Right lobe of liver (tissue), 6 donors: ENCODE measurements at places on chromosomes 2 and 18.

- no peak for DNase-seq
- H3K36me3 ChIP-seq, result no peaks in the 10 kb centered on the region
- H3K4me1 ChIP-seq, result no peaks in the 10 kb centered on the region
- peak overlapping the region; percentile 7 for H3K27ac ChIP-seq
- no peak overlapping the region for H3K4me3 ChIP-seq
- no peaks in the 10 kb centered on the region for H3K27me3 ChIP-seq
Observed at GRCh38 chr2:68762100-68762499, 27.5 kb downstream of the ARHGAP25 start.

- no peaks in the 10 kb centered on the region for H3K27me3 ChIP-seq
- H3K4me1 ChIP-seq, result no peaks in the 10 kb centered on the region
- H3K36me3 ChIP-seq, result no peaks in the 10 kb centered on the region
- no peak overlapping the region for H3K27ac ChIP-seq
- DNase-seq, result no peak
Observed at GRCh38 chr2:171807119-171807518, 86.9 kb downstream of the SLC25A12 start.

DNA sequence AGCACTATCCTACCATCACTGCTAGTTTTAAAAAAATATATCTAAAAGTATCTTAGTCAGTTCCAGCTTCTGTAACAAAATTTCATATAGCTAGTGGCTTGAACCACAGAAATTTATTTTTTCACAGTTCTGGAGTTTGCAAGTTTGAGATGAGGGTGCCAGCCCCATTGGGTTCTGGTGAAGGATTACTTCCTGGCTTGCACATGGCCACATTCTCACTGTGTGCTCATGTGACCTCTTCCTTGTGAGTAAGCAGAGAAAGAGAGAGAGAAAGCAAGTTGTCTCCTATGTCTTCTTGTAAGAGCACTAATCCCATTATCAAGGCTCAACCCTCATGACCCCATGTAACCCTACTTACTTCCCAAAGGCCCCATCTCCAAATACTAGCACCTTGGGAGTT lies 158.9 kb downstream of the DOK6 start:
- H3K4me3 ChIP-seq, result no peak overlapping the region
- no peak for DNase-seq
- no peaks in the 10 kb centered on the region for H3K36me3 ChIP-seq
- no peak overlapping the region for H3K27ac ChIP-seq
- H3K4me1 ChIP-seq, result no peaks in the 10 kb centered on the region
- no peaks in the 10 kb centered on the region for H3K27me3 ChIP-seq

DNA sequence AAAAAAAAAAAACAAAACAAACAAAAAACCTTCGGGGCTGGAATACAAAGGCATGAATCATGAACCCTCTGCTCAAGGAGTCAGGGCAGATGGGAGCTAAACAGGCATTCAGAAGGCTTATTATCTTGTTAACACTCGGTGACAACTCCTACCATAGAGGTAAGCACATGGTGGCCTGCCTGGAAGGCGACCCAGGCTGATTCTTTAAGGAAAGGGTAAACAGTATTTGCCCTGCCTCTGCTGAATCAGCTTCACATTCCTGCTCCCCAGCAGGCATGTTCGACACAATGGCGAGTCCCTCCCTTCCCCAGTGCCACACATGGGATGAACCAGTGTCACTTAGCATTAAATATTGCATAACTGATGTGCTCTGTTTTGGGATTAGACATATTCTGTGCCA lies 191.9 kb downstream of the ARL4C start:
- no peaks in the 10 kb centered on the region for H3K27me3 ChIP-seq
- DNase-seq, result no peak
- no peak overlapping the region for H3K4me3 ChIP-seq
- no peaks in the 10 kb centered on the region for H3K36me3 ChIP-seq
- H3K27ac ChIP-seq, result no peak overlapping the region
- H3K4me1 ChIP-seq, result no peaks in the 10 kb centered on the region

DNA sequence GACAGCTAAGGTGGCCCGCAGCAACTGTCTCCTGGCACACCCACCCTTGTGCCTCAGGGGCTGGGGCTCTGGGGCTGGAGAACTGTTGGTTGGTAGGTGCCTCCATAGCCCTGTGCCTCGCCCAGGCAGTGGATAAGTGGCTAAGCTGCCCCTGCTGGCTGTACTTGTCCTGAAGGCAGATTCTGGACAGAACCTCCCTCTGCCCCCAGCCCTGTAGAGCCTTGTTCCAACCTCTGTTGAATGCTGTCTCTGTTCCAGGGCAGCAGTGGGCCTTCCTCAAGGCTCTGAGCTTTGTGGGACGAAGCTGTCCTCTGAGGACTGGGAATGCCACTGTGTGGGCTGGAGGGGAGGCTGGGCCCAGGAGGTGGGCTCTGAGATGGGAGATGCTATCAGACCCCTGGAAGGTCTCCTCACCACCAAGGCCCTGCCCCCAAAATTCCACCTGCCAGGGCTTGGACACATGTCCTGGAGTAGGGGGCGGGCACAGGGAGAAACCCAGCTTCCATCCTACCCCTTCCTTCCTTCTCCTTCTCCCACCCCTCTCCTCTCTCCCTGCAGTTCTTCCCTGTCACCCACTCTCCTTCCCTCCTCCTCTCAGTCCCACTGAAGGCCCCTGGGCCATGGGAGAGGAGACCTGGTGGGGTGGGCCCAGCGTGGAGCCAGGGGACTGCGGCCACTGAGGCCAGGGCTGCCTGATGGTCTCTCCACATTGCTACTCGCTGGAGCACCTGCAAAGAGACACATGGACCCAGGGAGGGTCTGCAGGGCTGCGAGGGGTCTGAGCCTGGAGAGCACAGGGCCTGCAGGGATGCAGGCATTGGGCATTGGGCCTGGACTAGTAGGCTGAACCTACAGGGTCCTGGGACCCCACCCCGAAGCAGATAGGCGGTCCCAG lies 1.7 kb upstream of the PDCD1 start:
- peak overlapping the region; percentile 33 for H3K27ac ChIP-seq
- no peaks in the 10 kb centered on the region for H3K27me3 ChIP-seq
- H3K4me1 ChIP-seq, result no peaks in the 10 kb centered on the region
- H3K4me3 ChIP-seq, result no peak overlapping the region

GRCh38 chr2:164079258-164079657 lies 343.4 kb upstream of the FIGN start:
- H3K4me1 ChIP-seq, result no peaks in the 10 kb centered on the region
- H3K27me3 ChIP-seq, result no peaks in the 10 kb centered on the region
- no peak for DNase-seq
- H3K27ac ChIP-seq, result no peak overlapping the region
- H3K36me3 ChIP-seq, result no peaks in the 10 kb centered on the region

- H3K36me3 ChIP-seq, result no peaks in the 10 kb centered on the region
- H3K27ac ChIP-seq, result peak overlapping the region; percentile 55
- H3K4me3 ChIP-seq, result no peak overlapping the region
- H3K4me1 ChIP-seq, result no peaks in the 10 kb centered on the region
Observed at GRCh38 chr2:96533292-96534073, 3.1 kb upstream of the ARID5A start.

- no peak overlapping the region for H3K4me3 ChIP-seq
- peaks cover 6% of the 10 kb centered on the region for H3K36me3 ChIP-seq
- H3K27ac ChIP-seq, result no peak overlapping the region
- DNase-seq, result no peak
- H3K4me1 ChIP-seq, result no peaks in the 10 kb centered on the region
Observed at GRCh38 chr2:148770047-148770446, 105.0 kb upstream of the KIF5C start.

DNA sequence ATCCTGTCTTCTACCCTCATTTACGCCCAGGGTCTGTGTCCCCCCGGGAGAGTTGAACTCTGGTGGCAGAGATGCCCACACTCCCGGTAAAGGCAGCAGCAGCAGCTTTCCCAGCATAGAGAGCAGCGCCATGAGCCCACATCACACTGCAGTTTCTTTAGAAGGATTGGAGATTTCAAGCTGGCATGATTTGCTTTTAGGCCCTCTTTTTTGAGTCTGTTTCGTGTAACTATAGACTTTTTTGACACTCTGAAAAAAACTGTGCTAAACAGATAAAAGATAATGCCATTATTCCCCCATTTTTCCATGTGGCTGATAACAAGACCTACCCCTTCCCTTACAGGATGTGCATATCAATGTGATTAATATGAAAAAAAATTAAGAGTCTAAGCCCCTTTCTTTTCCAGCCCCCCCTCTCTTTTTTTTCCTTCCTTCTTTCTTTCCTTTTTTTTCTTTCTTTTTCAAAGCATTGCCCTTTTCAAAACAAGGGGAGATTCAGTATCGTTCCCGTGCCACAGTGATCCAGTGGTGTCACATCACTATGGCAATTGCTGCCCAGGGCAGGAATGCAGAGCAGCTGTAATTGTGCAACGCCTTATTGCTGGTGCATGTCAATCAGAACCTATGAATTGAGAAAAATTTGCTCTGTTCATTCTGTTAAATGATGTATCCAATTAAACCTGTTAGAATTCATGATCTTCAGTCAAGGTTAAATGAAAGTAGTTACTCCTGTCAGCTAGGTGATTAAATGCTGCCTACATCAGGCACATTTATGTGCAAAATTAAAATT lies 104.5 kb downstream of the CDCA7 start:
- H3K4me1 ChIP-seq, result no peaks in the 10 kb centered on the region
- H3K4me3 ChIP-seq, result no peak overlapping the region
- no peaks in the 10 kb centered on the region for H3K27me3 ChIP-seq
- no peak for DNase-seq
- no peaks in the 10 kb centered on the region for H3K36me3 ChIP-seq
- H3K27ac ChIP-seq, result no peak overlapping the region

DNA sequence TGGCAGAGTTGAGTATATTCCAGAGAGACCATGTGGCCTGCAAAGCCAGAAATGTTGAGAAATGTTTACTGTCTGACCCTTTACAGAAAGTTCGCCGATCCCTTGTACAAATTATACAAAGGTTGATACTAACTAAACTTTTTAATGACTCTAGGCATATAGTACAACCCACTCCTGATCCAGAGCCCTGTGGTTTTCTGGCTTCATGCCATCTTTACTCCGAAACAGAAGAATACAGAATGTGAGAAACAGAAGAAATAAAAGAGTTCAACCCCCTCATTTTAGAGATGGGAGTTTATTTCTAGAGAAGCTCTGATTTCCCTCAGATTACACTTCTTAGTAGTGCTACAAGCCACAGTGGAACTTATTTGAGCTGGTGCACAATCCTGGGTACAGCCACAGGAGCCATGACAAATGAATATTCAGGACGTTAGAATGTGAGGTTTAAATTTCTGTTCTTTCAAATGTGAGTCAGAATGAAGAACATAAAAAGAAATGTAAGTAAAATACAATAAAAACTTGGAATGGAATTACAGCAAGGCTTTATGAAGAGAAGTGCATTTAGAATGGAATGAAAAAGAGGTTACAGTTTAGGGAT lies 38.0 kb upstream of the SMCHD1 start:
- no peak overlapping the region for H3K4me3 ChIP-seq
- no peaks in the 10 kb centered on the region for H3K4me1 ChIP-seq
- H3K36me3 ChIP-seq, result no peaks in the 10 kb centered on the region
- H3K27me3 ChIP-seq, result no peaks in the 10 kb centered on the region

GRCh38 chr2:39706945-39707344 lies 41.2 kb downstream of the TMEM178A start:
- DNase-seq, result no peak
- no peaks in the 10 kb centered on the region for H3K36me3 ChIP-seq
- H3K4me3 ChIP-seq, result no peak overlapping the region
- H3K27me3 ChIP-seq, result no peaks in the 10 kb centered on the region
- H3K27ac ChIP-seq, result no peak overlapping the region

DNA sequence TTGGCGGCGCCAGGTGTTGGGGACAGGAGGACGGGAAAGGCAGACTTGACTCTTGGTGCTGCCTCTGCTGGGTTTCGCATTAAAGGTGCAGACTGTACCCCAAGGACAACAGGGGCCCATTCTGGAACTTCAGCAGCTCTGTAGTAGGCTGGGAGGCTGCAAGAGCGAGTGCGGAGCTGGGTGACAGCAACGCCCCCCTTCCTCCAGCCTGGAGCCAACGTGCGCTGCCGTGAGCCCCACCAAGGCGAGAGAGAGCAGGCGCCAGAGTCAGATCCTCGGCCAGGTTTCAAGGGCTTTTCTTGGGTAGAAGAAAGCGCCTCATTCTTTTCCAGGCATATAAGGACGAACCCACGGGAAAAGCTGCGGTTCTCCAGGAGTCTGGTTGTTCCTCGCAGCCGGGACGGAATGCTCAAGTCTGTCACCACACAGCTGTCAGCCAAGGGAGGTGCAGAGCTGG lies 1.9 kb downstream of the DOK6 start:
- H3K4me3 ChIP-seq, result peak overlapping the region; percentile 53
- H3K36me3 ChIP-seq, result no peaks in the 10 kb centered on the region
- H3K27me3 ChIP-seq, result no peaks in the 10 kb centered on the region
- no peak for DNase-seq

DNA sequence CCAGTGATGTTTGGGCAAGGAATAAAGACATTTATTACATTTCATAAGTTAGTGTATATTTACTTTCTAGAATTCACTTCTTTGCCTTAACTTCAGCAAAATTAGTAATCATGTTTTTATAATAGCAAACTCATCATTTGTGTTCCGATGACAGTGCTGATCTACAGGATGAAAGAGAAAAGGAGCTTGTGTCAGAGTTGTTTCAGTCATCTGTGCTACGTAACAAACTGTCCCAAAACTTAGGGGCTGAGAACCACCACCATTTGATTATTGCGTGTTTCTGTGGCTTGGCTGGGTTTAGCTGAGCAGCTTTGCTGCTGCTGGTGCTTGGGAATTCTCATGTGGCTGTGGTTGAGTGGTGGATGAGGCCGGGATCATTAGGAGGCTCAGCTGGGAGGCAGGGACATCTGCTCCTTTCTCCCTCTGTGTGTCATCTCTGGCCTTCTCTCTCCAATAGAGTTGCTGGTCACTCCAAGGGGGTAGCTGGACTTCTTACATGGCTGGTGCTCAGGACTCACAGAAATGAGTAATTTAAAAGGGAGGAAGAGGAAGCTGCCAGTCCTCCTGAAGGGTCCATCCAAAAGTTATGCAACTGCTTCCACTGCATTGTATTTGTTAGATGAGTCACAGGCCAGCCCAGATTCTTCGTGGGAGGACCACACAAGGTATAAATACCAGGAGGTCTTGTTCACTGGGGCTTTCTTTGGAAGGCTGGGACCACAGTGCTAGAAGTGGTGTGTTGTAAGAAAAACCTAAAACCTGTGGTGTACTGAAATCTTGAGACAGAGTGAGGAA lies 43.4 kb upstream of the HAAO start:
- no peaks in the 10 kb centered on the region for H3K4me1 ChIP-seq
- H3K27me3 ChIP-seq, result no peaks in the 10 kb centered on the region
- H3K4me3 ChIP-seq, result no peak overlapping the region
- H3K36me3 ChIP-seq, result no peaks in the 10 kb centered on the region

DNA sequence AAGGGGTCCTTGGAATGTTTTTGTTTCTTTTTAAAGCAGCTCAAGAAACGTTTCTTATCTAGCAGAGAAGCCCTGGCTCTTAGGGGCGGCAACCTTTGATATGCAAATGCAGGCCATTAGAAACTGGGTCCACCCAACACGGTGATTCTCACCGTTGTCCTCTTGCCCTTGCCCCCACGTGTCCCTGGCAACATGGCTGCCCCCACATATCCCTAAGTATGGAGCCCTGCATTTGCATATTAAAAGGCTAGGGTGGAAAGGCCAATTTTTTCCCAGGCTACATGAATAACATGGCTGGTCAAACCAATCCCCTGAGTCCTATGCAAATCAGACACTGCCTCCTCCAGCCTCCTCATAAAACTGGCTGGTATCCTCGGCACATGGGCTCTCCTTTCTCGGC lies 230.1 kb upstream of the SPOPL start:
- DNase-seq, result no peak
- no peak overlapping the region for H3K4me3 ChIP-seq
- no peaks in the 10 kb centered on the region for H3K36me3 ChIP-seq
- H3K27ac ChIP-seq, result no peak overlapping the region
